Breast epithelium (tissue), 4 donors: ENCODE measurements at places on chromosomes 3 and 15.

GRCh38 chr15:75763137-75763611, 50.5 kb upstream of the CSPG4 start:
- no peak for DNase-seq

- DNase-seq: no peak
Measured at GRCh38 chr3:10232137-10232536, 16.1 kb upstream of the TATDN2 start.

GRCh38 chr3:114435386-114436115, 141.7 kb downstream of the TIGIT start:
- no peak for DNase-seq

DNA sequence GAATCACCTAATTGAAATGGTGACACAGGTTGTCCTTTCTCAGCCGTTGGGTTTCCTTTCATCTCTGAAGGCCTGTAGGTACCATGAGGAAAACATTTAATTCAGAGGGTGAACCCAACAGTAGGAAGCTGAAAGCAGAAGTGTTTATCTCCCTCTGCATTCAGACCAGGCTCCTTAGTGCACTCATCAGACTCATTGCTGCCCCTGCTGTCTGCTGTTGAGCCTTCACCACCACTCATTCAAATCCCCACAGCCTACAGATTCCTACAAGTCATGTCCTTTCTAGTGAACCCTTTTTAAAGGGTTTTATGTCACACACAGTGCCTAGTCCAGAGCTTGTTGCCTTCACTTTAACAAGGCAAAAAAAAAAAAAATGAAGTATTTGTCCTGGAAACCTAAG, 13.4 kb downstream of the WDR48 start:
- no peak for DNase-seq

- DNase-seq: no peak
Measured at GRCh38 chr3:136943436-136943835, 14.3 kb upstream of the IL20RB start.

GRCh38 chr15:73944161-73945129, 18.2 kb downstream of the LOXL1 start:
- DNase-seq: no peak

GRCh38 chr3:194638991-194639605, 5.9 kb upstream of the TMEM44 start:
- DNase-seq: no peak

DNA sequence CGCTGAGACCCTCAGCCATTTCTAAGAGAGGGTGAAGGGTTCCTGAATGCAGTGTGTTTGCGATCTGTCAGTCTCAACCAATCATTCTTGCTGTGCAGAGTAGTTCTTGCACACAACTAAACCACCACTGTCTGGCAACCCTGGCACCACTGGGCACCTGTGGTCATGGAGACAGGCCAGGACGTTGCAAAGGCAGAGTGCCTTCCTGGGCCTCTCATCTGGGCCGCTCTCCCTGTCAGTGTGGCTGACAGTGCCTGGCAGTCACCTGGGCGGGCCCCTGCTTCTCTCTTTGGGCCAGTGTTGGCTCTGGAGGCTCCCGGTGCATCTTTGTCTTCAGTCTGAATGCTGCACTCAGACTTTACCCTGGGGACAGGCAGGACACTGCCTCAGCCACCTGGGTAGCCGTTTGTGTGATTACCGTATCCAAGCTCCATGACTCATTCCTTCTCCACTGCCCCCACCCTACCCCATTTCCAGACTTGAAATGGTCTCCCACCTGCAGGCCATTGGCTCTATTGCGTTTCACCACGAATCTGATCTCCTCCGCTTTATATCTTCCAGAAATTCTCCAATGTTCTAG, 104.6 kb upstream of the KLF13 start:
- peak; percentile 41 for DNase-seq

- DNase-seq: peak; percentile 74
Measured at GRCh38 chr3:52277071-52277964, 1.1 kb downstream of the WDR82 start.

- DNase-seq: no peak
Measured at GRCh38 chr3:50275141-50275995, 3.5 kb upstream of the LSMEM2 start.

DNA sequence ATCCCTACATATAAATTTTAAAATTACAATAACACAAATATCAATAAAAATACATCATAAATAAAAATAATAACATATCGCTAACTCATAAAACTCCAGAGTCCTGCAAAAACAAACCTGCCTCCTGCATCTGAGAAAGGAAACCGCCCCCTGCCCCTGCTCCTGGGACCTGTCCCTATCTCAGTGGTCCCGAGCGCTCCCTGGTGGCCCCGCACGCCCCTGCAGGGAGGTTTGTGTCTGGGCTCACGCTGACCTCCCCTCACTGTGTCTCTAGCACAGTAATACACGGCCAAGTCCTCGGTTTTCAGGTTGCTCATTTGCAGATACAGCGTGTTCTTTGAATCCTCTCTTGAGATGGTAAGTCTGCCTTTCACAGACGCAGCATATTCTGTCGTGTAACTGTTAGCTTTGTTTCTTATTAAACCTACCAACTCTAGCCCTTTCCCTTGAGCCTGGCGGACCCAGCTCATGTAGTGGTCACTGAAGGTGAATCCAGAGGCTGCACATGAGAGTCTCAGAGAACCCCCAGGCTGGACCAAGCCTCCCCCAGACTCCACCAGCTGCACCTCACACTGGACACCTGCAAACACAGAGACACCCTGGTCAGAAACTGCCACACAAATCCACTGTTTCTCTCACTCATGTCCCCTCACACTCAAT, 554.1 kb downstream of the GOLGA6L6 start:
- DNase-seq: no peak

DNA sequence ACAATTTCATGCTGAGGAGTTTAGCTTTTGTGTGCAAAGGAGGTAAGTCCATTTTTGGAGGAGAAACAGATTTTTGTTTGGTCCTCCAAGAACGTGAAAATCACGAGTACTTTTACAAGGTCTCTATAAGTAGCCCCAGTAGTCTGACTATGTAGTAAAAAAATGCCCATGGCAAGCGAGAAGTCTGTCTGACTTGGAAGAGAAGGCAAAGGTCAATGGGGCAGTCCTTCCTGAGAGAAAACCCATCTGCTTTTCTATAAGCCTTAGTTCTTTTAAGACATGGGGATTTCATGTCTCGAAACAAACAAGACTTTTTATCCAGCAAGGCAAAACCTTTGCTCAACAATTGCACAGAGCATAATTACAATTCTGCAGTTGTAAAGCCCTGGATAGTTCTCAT, 183.2 kb downstream of the GAP43 start:
- no peak for DNase-seq

DNA sequence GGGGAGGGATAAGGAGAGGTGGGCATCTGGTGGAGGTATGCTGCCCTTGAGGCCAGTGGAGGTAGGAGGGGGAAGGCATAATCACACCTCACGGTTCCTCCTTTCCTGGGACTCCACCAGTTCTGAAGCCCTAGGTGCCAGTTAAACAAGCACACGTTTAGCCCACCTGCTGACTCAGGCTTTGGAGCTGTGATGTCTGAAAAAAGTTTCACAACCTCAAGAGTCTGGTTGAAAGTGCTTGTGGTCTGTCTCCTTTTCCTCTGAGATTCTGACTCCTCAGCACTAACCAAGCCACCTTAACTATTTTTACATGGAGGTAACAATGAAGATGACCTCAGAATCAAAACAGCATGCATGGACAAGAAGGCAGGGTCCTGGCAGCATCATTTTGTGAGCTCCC, 23.0 kb downstream of the HPS3 start:
- no peak for DNase-seq

GRCh38 chr3:138079901-138080300, 35.5 kb downstream of the DZIP1L start:
- no peak for DNase-seq

GRCh38 chr3:1007866-1008265, 85.0 kb upstream of the CNTN6 start:
- DNase-seq: no peak

- no peak for DNase-seq
Measured at GRCh38 chr15:98506711-98507110, 141.6 kb upstream of the IGF1R start.

GRCh38 chr3:94217406-94217805, 154.5 kb downstream of the NSUN3 start:
- no peak for DNase-seq

DNA sequence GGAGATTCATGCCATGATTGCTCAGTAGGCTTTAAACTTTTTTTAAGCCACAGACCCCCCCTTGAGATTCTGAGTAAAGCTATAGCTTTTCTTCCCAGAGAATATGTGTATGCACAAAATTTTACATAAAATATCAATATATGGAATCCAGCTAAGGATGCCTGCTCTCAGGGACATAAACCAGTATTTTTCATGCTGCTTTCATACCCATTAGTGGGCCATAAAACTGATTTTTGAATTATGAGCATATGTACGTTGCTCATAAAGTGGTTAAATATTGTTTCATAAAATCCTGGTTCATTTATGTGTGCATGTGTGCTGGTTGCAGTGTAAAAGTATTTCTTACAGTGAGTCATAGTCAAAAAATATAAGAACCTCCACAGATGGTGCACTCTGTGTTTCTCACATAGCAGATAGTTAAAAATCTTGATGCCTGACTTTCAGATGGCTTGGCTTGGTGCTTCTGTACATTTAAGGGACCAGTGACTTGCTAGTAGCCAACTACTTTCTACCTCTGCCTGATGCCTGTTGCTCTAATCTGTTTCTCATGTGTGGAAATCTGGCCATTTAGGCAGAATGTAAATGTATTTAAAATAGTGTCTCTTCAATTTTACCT, 71.9 kb downstream of the ARHGEF26 start:
- no peak for DNase-seq

DNA sequence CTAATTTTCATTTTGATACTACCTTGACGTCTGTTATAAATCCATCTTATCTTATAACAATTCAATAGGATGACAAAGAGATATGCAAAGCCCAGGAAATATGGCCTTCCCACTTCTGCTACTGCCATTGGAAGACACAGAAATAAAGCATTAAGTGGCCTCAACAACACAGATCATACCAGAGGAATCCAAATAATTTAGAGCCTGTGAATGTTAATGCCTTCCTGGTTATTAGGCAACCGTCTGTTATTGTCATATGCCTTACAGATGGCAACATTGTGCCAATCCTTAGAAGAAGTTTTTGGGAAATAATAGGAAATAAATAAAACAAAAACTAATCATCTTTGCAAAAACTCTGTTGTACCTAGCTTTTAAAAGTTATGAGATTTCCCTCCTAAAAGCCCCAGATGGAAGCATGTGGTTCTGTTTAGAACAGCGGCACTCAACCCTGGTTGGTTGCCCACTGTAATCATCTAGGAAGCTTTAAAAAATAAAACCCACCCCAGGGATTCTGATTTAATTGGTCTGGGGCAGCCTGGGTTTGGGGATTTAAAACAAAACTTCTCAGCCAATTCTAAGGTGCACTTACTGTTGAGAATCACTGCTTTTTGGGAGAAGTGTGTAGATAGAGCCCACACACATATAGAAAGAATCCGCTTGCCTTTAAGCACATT, 704.8 kb upstream of the CFAP20DC start:
- DNase-seq: no peak

DNA sequence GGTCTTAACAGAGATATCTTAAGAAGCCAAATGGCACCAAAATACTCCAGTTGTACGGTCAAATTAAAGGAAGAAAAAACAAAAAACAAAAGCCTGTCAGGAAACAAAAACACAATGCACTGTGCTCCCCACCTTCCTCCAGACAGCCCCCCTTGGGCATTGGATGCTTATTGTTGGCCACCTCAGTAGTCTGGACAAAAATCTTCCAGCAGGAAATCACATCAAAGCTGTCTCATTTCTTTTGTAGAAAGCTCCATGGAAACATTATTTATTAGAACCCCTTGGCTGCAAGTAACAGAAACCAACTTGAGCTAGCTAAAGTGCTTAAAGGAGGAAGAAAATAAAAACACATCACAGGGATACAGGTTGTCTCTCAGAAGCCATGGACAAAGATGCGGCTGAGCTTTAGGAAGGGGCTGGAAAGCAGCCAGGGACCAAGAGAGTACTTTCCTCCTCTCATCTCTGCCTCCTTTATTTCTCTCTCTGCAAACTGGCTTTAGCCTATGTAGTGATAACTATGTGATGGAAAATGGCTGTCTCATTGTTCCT, 651.5 kb upstream of the ADAMTS9 start:
- DNase-seq: no peak

DNA sequence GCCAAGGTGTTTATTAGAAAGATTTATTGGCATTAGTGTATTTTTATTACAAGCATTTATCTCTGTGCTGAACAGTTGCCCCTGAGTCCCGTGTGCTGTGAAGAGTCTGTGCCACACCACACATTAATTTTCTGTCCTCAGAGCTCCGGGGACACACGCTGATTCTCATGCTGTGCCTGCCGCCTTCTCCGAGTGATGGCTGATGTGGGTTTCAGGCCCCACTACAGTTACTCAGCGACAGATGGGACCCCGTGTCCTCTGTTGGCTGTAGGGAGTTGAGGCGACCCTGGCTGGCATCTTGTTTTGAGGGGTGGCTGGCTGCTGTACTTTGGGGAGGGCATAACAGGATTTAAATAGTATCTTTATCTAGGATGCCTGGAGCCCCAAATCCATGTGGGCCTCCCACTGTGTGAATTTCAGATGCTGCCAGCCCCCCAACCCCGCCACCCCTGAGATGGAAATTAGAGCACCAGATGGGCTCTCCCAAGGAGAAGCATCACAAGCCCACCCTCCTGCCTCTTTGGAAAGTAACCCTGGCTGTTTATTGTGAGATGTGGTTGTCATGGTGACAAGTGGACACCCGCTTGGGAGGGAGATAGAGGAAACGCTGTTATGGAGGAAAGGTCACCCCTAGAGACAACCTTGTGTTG, 185.6 kb downstream of the APBA2 start:
- DNase-seq: no peak

- DNase-seq: no peak
Measured at GRCh38 chr15:44328135-44328534, 39.6 kb downstream of the GOLM2 start.

DNA sequence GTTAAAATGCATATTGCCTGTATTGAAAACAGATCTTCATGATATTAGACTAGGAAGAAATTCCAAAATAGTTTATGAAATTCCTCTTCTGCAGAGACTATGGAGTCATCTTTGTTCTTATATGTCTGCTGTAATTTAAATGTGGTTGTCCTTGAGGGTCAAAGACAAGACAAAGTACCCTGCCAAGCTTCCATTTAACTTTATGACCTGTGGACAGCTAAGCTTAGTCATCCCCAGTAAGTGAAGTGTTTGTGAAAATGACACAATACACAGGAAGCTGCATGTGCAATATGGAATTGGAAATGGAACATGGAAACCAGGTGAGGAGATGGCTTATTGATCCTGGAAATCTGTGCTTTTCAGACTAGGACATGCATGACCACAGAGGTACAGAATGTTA, 68.5 kb upstream of the GBE1 start:
- no peak for DNase-seq

- no peak for DNase-seq
Measured at GRCh38 chr15:47514200-47514652, 203.1 kb upstream of the SEMA6D start.

GRCh38 chr3:23325466-23326065, 122.4 kb downstream of the UBE2E2 start:
- no peak for DNase-seq

- no peak for DNase-seq
Measured at GRCh38 chr3:189094539-189094938, 77.2 kb upstream of the TPRG1 start.
